Fibroblast of mammary gland (primary cell): ENCODE measurements at places on chromosomes 1 and 21.

DNA sequence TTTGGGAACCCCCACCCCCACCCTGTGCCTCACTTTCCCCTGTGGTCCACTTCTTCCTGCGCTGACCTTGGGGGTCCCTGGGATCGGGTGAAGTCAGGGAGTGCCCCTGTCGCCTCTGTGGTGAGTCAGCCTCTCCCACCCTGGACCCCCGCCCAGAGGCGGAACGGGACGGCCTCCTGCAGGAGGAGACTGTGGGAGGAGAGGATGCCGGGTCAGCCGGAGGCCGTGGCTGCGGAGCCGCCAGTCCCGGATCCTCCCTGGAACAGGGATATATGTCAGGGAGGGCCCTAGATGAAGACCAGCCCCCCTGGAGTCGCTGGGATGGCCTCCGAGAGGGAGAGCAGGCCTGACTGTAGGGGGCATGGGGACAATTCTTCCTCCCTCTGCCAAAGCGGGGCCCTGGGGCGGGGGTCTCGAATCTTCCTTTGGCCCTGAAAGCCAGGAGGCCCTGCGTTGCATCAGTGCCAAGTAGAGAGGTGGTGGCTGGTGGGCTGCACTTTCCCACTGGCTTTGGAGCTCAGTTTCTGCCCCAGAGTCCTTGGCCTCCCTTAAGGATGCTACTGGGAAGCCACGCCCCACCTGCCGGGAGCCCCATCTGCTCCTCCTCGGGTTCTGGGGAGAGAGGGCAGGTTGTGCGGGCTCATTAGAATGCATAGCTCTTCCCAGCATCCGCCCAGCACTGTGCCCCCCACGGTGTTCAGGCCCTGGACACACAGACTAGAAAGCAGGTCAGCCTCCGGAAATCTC is 930 bp downstream of the ARHGEF10L start:
- no peak for DNase-seq

DNA sequence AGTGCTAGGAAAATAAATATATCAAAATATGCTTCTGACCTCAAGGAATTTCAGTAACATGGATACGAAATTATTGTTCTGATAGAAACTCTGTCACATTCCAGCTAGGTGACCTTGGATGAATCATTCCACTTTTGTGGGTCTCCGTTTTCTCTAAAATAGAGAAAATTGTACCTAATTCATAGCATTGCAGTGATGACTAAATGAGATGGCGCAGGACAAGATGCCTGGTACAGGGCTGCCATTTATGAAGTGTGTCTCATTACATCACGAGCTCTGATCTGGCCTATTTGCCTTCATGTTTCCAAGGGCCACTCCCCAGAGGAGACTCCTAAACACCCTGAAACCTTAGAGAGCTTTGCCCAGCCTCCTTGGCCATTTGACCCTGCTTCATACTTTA is 480.0 kb upstream of the USP24 start:
- no peak for DNase-seq

DNA sequence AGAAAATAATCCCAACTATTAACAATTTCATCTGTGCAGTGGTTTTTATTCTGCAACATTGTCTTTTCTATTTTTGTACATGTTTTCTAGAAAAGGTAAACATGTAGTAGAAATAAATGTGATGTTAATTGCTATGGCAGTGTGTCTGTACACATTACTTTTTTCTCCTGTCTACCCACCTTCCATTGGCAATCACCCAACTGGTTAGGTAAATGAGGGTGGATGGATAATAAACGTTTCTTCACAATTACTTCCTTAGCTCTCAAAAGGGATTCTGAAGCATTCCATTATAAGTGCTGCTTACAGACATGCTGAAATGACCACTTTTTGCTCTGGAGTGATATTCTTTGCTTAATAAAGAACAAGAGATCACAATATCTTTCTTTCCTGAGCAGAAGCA is 61.4 kb downstream of the MAGI3 start:
- DNase-seq: no peak

GRCh38 chr1:226233293-226233692 is 9.8 kb downstream of the MIXL1 start:
- no peak for DNase-seq

GRCh38 chr1:182552527-182552926 is 36.5 kb downstream of the RNASEL start:
- peak; percentile 15 for DNase-seq

- peak; percentile 91 for DNase-seq
Measured at GRCh38 chr1:235972311-235972689, 92.6 kb downstream of the NID1 start.

GRCh38 chr1:20185834-20186782 is at the start of the genes PLA2G2C and UBXN10:
Gene PLA2G2C, minus strand, starts transcription at chr1:20186518. Its CDS starts 9,155 bp downstream, at chr1:20177363.
Gene UBXN10, plus strand, starts transcription at chr1:20186096. Its CDS starts 4,466 bp downstream, at chr1:20190562.
- DNase-seq: no peak

- peak; percentile 45 for DNase-seq
Measured at GRCh38 chr1:231279081-231279480, 38.1 kb downstream of the GNPAT start.

DNA sequence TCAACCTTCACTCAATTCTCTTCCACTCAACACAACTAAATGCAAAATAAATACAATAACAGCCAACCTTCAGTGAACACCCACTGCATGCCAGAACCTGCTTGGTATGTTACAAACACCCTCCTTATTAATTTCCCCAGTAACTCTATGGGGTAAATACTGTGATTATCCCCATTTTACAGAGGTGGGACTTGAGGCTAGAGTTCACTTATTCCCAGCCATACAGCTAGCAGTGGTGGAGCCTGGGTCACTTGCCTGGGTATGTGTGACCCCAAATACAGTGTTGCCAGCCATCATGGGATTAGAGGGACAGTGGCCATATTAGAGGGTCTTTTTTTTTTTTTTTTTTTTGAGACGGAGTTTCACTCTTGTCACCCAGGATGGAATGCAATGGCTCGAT is 1.6 kb downstream of the CPLANE2 start:
- DNase-seq: no peak

DNA sequence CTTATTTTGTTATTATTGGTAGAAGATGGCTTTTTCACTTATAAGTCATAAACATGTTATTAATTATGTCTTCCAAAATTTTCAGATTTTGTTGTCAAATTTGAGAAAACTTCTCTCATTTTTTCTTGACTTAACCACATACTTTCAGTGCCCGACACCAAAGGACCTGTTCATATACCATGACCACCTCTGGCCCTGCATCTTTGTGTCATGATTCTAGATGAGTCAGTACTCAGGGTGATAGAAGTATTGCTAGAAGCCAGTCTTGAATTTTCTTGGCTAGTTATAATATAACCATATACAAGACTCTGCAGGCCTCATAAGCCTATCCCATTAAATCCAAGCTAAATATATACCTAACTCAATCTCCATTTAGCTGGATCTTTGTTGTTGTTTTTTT is 35.4 kb upstream of the DPH5 start:
- no peak for DNase-seq

DNA sequence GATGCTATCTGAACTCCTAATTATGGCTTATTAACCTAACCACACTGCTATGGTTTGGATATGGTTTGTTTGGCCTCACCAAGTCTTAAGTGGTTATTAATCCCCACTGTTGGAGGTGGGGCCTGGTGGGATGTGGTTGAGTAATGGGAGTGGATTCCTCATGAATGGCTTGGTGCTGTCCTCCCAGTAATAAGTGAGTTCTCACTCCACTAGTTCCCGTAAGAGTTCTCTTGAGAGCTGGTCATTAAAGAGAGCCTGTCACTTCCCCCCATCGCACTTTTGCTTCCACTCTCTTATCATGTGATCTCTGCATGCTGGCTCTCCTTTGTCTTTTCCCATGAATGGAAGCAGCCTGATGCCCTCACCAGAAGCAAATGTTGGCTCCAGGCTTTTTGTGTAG is 328.8 kb downstream of the PLA2G4A start:
- DNase-seq: no peak

DNA sequence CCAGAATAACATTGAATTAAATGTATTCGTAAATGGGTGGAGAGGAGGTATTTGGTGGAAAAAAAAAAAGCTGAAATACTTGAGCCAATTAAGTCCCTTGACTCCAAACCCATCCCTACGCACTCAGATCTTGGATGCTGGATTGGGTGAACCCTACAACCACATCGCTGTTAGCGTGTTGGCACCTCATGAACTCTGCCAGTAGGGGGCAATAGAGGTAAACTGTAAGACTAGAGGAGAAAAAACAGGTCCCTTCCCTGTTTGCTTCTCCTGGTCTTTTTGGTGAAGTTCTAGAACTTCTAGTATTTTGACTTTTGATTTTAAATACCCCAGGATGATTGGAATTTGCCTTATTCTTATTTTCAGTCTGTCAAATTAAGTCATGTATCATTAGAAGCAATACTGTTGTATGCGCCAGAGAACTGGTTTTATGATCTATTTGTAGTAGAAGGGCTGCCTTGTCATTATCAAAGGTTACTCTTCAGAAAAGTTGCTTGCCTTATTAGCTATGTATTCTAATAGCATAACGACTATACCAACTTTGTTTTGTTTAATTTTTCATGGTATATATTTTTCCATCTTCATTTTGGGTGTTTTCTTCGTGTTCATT is 1.9 kb upstream of the OR13G1 start:
- DNase-seq: peak; percentile 43

GRCh38 chr1:203519053-203519840 is 25.3 kb downstream of the OPTC start:
- no peak for DNase-seq

GRCh38 chr1:235317168-235317567 is 10.8 kb downstream of the ARID4B start:
- DNase-seq: peak; percentile 56

DNA sequence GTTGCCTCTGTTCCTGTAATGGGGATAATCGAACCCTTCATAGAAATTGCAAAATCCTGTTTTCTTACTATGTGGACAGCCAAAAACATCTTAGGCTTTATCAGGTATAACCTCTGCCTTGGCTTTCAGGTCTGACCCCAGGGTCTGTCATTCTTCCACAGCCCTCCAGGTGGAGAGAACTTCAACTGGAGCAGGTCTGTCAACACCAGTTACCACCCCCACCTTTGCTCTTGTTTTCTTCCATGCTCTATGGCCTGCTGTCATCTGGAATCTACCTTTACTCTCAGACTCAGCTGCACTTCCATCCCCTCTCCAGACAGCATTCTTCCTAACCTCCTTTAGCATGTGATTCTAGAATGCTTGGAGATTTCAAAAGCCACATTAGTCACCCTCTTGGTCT is 10.4 kb upstream of the GJA9 start:
- no peak for DNase-seq

DNA sequence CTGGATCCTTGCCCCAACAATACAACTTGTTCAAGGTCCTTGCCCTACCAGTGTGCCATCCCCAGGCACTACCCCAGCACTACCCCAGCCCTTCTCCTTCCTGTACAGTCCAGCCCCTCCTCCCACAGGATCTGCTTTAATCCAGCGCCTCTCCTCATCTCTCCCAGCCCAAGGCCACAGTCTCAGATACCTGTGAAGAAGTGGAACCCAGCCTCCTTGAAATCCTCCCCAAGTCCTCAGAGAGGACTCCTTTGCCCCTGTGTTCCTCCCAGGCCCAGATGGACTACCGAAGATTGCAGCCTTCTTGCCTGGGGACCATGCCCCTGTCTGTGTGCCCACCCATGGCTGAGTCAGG is 6.5 kb upstream of the CDC20 start:
- no peak for DNase-seq

DNA sequence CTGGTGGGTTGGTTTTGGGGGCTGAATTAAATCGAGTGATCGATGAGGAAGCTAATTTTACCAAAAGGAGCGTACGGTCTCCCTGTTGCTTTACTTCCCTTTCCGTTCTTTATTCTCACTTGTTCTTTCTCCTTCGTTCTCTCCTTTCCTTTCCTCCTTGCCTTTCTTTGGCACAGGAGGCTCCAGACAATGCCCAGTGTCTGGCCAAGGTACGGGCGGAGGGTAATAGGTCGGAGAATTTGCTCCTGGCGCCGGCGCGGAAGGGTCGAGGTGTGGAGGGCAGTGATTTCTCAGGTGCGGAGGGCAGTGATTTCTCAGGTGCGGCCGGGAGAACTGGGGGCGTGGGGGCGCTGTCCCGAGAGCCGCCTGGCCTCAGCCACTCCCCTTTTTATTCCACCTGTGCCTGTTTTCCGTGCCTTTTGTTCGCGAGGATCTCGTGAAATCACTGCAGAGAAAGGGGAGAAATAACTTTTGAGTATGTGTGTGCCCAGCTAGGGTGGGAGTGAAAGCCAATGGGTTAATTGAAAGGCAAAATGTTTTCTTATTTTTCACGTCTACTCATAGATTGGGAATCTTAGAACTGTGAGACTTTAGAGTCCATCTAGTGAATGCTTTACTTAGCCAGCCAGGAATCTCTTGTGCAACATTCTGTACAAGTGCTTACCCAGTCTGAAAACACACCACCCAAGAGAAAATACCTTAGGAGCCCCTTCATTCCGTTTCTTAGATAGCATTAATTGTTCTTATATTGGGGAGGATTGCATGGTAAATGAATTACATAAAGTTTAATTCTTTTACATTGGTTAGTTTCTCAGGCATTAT is 1.3 kb downstream of the FNBP1L start:
- peak; percentile 47 for DNase-seq

DNA sequence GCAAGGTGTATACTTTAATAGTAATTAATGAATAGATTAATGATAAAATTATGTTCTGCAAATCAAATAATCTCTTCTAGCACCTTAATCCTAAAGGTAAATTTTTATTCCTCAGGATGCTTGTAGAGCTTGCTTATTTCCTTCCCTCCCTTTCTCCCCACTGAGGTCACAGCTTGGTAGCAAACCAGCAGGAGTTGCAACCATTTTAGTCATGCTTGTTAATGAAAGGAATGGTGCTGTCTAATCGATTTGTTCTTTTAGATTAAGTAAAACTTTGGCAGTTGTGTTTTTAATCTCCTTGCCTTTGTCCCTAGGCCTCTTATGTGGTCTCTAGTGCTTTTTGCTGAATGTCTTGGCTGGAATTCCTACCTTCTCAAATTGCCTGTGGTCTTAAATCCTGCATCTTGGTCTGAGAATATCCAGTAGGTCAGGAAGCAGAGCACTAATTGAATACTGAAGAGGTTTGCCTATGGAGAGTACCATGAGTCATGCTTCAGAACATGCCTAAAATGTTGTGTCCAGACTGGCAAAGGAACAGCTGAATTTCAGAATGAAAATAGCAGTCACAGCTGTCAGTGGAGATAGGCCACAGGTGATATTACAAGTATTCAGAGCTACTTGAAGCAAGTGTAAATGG is 36.3 kb upstream of the RWDD3 start:
- peak; percentile 47 for DNase-seq

DNA sequence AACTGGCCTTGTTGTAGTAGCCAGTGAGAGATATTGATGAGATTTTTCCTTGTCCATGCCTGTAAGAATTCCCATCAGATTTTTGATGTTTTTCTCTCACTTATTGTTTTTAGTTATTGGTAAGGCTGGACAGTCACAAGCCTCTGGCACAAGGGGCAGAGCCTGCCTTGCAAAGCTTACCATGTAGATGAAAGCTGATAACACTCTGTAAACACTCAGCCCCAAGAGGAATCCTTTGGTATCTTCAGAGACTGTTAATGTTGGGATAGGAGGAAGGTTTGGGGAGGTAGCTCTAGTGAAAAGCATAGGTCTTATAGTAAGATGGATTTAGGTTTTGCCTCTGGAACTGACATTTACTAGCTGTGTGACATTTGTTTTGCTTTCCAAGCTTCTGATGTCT is 37.7 kb downstream of the MARK1 start:
- no peak for DNase-seq

GRCh38 chr1:110068646-110069403 is 1.6 kb downstream of the ALX3 start:
- no peak for DNase-seq
